ENCODE measurements at places on chromosomes 2 and 18.

DNA sequence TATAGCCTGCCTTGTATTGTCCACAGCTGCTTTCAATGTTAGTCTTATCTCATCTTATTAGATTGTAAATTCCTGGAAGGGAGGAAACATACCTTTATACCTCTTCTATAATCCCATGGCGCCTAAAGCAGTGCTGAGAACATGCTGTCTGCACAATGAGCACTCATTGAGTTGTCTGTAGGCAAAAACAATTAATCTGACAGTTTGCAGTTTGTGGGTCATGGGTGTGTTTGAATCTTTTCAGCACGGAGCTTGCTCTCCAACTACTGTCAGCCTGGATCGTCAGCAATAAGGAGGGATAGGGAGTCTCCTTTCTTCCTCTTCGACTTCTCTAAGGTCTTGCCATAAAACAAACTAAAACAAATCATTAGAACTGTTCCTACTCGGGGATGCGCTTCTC, 26.5 kb upstream of the GREB1L start:
- no peak for DNase-seq

GRCh38 chr18:24114924-24115549, 23.8 kb upstream of the CABYR start:
- no peak for DNase-seq

GRCh38 chr18:77992057-77992456, 742.4 kb downstream of the GALR1 start:
- no peak for DNase-seq

- no peak for DNase-seq
Observed at GRCh38 chr2:121038431-121038830, 246.6 kb downstream of the TFCP2L1 start.

- DNase-seq = no peak
Observed at GRCh38 chr2:214169736-214170135, 241.1 kb upstream of the VWC2L start.

DNA sequence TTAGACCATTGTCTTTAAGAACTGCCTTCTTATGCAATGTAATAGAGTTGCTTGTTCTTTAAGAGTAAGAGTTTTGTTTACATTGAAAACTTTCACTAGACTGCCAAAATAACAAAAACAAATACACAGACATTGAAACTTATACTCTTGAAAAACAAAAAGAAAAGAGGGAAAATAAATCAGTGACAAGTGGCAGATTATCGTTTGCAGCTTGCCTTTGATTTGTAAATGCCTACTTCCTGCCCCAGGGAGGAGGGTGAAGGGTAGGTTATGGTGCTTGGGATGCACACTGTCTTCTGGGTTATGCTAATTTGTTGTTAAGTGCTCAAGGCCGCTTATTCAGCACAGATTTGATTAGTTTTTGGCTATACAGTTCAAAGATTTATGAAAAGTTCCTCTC, 198.7 kb downstream of the TGIF1 start:
- no peak for DNase-seq

All from WERI-Rb-1 (cell line).